ENCODE measurements at places on chromosomes 4 and X.

- no peak for DNase-seq
These were observed 124.6 kb upstream of the NAP1L5 start for GRCh38 chr4:88822034-88822789.

DNA sequence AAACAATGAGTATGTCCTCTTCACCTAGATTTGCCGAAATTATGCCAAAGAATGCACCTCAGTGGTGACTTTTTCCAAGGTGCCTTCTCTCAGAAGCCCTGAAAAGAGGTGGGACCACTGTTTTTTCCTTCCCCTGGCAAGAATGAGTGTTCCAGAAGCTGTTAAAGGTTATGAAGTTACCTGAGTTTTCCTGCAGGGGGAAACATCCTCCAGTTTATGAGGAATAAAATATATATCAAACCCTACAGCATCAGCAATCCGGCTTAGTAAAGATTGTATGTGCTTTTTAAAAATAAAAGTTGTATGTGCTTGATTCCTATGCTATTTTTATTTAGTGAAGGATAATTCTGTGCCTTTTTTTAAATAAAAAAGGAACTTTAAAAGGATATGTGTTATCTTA lies 73.3 kb downstream of the RBM46 start:
- no peak for DNase-seq

DNA sequence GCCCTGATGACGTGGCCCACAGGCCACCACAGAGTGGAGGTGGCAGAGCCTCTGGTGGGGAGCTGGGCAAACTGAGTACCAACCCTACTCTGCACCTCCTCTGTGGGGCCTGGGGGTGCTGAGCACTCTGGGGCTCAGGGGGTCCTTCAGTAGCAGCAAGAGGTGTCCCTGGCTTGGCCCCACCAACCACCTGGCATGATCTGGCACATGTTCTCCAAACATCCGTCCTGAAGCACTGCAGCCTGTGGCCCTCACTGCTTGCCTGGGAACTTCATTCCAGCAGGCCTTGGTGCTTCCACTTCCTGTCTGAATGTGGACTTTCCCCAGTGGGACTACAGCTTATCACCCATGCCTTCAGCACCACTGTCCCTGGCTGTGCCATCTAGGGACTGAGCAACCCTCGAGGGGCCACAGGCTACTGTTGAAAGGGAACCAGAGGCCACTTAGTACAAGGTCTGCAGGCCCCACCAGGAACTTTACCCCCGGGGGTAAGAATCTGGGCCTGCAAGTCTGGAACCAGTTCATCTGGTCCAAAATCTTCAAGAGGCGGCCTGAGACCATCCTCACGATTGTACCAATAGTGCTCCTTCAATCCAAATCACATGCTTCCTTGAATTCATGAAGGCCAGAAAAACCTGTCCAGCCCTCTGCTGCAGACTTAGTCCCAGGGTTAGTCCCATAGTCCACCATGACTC lies 13.2 kb downstream of the TNIP2 start:
- DNase-seq: no peak

- DNase-seq: peak; percentile 80
These were observed 602.8 kb upstream of the DIPK2B start for GRCh38 chrX:45803383-45803921.

DNA sequence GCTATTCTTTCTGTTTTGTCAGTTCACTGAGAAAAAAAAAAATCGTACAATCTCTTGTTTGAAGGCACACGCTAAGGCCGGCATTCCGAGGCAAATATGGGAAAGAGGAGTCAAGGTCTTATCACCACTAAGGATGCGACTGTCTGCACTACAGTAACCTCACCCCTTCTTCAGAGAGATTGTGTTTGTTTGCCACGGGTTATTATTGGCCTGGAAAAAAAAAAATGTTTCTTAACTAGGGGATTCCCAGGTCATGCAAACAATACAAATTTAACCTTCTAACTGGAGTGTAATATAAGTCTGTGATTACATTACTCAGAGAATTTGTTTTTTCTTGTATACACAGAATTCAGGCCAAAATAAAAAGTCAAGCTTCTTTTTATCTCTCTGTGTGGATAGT lies 168.3 kb downstream of the TMA16 start:
- DNase-seq: no peak

GRCh38 chr4:15378062-15378461 lies 49.8 kb upstream of the C1QTNF7 start:
- DNase-seq: no peak
